ENCODE measurements at places on chromosomes 13 and 19.
A peak's percentile ranks its signal among the peaks of the same experiment; 100 is the strongest.

GRCh38 chr13:111493468-111493867 lies 173.0 kb downstream of the TEX29 start:
- no peak for DNase-seq

DNA sequence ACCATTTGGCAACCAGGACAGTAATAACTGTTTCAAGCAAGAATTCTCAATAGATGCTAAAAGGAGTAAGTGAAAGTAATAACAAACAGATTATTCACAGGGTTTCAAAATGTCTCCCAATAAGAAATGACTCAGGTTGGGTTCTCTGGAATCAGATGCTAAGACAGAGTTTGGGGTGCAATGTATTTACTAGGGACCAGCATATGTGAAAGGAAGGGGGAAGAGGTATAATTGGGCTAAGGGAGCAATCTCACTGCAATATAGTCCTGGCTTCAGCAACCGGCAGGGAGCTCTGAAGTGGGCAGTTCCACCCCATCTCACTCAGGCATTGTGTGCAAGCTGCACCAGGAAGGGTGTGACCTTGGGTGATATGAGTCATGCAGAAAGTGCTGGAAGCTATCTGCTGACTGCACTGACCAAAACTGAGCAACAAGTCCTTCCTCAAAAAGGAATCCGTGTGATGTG lies 23.4 kb downstream of the ZDHHC20 start:
- peak; percentile 4 for DNase-seq

DNA sequence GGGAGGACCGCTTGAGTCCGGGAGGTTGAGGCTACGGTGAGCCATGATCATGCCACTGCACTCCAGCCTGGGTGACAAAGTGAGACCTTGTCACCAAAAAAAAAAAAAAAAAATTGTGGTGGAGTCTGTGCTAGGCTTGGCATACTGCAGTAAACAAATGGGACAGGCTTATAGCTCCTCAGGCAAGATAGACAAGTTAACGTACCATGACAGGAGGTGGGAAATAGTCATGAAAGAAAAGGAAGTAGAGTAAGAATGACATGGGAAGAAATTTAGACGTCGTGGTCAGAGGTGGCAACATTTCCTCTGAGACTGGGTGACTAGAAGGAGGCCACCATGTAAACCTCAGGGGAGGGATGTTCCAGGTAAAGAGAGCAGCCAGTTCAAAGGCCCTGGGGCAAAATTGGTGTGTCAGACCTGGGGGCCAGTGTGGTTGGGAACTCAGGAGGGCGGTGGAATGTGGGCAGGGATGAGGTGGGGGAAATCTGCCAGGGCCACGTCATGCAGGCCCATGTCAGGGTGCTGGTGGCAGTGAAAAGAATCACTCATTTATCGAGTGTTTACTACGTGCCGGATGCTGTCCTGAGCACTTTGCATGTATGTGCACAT lies 5.6 kb downstream of the SNRPA start:
- DNase-seq, result no peak

DNA sequence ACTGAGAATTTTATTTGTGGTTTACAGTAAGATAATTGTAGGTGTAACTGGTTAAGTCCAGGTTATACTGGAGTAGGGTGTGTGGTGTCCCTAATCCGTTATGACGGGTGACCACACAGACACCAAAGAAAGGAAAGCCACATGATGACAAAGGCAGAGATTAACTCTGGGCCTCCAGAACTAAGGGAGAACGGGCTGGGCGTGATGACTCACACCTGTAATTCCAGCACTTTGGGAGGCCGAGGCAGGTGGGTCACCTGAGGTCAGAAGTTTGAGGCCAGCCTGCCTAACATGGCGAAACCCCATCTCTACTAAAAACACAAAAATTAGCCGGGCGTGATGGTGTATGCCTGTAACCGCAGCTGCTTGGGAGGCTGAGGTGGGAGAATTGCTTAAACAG lies 10.2 kb upstream of the FUT2 start:
- no peak for DNase-seq

DNA sequence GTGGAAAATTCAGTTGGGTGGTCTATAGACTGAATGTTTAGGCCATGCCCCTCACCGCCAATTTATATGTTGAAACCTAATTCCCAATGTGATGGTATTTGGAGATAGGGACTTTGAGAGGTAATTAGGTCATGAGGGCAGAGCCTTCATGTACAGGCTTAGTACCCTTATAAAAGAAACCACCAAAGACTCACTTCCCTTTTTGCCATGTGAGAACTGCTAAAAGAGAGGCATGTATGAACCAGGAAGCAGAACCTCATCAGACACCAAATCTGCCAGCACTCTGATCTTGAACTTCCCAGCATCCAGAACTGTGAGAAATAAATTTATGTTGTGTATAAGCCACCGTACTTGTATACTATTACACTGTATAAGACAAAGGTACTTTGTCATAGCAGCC lies 40.6 kb downstream of the UQCRFS1 start:
- no peak for DNase-seq

DNA sequence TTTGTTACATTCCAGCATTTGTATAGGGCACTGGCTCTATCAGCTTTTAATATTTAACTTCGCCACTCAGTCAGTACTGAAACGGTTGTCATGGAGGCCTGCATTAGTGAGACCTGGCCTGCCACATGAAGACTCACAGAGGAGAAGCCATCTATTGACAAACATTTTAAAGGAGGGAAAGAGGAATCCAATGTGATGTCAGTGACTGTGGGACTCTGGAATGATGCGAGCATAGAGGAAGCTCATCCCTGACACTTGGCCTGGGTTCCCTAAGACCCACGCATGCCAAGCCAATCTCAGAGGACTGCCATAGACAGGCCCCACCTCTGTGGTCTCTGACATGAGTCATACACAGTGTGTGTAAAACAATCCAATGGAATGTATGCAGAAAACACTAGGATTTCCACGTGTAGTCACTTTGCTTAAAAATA lies 7.9 kb upstream of the DPY19L3 start:
- DNase-seq, result no peak
